NCI-H524 treated with DMSO at 0.1 percent for 48 hours (cell line): ENCODE measurements at places on chromosomes 13 and 19.

DNA sequence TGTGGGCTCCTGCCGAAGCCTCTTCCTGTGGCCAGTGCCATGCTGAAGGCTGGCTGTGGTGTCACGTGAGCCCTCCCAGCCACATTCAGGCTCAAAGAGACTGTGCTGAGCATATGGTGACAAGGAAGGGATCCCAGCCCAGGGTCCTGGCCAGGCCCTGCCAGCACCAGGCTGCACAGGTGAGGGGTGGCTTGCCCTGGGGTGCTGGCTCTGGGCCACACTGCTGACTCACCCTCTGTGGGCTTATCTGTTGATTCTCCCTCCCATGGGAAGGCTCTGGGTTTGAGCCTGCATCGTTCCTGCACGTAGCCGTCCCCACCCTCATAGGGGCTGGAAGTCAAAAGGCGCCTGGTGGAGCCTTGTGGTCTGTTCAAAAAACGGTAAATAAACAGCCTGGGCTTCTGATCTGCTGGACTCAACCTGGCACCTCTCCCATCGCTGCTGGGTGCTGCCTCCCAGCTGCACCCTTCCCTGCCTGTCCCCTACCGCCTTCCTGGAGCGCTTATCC, 31.1 kb downstream of the DNM2 start:
- DNase-seq, result no peak

GRCh38 chr19:51094696-51095279, 12.1 kb upstream of the KLK14 start:
- DNase-seq, result no peak

GRCh38 chr19:13847407-13848339, 29.3 kb upstream of the NANOS3 start:
- DNase-seq, result no peak

DNA sequence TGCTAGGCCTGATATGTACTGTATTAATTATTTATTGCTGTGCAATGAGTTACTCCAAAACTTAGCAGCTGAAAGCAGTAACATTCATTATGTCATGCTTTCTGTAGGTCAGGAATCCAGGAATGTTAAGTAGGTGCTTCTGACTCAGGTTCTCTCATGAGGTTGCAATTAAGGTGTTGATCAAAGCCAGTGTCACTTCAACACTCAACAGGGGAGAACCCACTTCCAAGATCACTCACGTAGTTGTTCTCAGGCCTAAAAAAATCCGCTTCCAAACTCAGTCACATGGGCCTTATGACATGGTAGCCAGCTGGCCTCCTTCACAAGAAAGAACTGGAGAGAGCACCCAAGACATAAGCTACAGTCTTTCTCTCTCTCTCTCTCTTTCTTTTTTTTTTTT, 211.1 kb upstream of the NBEA start:
- DNase-seq, result no peak

DNA sequence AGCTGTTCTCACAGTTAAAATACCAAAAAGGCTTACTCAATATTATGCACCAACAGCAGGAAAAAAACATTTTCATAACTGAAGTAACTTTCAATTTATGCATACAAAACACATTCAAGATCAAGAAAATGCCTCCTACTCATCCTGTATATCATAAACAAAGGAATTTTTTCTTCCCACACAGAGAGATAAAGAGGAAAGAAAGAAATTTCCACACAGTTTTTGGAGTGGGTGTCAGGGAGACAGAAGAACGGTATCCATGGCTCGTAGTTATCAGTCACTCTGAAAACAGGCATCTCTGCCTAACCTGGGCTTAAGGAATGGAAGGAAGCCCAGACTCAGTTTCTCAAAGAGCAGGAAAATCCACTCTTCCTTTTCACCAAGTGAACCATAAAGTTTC, 92.4 kb upstream of the SIAH3 start:
- no peak for DNase-seq

DNA sequence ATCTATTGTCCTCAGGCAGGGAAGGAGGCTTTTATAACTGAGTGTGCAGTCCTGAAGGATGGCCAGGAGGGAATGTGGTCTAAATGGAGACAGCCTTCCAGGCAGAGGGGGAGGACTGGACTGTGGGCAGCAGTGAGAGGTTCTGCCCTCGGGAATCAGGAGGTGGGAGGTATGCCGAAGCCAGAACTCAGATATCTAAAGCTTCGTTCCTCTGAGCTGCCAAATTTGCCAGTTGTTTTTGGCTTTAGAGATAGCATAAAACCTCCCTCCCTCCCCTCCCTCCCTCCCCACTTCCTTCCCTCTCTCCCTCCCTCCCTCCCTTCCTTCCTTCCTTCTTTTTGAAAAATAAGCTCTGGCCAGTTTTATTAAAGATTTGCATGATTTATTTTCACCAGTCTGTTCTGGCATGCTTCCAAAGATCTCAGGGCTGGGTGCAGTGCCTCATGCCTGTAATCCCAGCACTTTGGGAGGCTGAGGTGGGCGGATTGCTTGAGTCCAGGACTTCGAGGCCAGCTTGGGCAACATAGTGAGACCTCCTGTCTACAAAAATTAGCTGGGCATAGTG, 2.4 kb downstream of the MEDAG start:
- DNase-seq, result peak; percentile 24

DNA sequence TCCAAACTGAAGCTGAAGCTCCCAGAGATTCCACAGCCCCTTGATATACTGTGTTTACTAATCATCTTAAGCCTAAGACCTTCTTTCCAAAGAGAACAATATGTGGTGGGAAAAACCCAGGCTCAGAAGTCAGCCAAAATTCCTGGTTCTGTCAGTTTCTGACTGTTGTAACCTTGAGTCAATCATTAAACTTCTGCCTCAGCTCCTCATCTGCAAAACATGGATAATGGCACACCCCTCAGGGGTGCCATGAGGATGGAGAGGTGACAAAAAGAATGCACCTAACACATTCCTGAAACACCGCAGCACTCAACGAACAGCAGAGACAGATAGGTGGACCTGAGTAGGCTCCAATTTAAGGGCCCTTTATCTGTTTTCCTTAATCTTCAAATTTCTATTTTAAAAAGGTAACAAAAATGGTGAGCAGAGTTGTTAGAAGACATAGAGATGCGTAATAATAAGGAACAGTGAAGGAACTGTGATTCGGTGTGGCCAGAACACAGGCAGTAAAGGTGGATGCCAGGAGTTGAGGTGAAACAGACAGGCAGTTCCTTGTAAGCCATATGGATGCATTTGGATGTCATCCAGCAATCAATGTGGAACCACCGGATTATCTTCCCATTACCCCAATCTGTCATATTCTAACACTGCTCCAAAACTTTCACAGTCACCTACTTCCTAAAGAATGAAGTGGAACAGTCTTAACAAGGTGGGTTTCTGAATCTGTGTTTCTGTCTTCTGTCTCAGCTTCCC, 56.6 kb upstream of the DOCK9 start:
- DNase-seq, result peak; percentile 68

GRCh38 chr19:17703824-17704463, 15.3 kb upstream of the MAP1S start:
- no peak for DNase-seq

DNA sequence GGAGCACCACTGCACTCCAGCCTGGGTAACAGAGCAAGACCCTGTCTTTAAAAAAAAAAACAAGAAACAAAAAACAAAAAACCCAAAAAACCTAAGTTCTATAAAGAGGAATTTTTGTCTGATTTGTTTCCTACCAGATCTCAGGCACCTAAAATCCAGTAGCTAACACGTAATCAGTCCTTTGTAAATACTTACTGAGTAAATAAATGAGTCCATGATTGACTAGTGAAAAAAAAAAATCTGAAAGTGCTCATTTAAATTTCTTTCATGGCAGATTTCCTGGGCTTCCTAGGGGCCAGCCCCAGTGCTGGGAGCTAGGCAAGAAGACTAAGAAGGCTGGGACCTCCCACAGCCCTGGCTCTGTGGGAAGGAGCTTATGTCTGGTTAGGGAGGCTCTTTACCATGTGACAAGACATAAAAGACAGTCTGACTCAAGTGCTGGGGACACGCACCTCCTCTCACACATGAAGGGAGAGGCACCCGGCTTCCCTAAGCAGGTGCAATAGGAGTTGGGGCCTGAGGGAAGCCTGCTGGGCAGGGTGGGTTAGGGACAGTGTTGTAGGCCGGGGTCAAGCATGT, 22.5 kb downstream of the LIG1 start:
- DNase-seq, result no peak

- no peak for DNase-seq
These were observed 529 bp upstream of the ZNF418 start for GRCh38 chr19:57935731-57936130.

DNA sequence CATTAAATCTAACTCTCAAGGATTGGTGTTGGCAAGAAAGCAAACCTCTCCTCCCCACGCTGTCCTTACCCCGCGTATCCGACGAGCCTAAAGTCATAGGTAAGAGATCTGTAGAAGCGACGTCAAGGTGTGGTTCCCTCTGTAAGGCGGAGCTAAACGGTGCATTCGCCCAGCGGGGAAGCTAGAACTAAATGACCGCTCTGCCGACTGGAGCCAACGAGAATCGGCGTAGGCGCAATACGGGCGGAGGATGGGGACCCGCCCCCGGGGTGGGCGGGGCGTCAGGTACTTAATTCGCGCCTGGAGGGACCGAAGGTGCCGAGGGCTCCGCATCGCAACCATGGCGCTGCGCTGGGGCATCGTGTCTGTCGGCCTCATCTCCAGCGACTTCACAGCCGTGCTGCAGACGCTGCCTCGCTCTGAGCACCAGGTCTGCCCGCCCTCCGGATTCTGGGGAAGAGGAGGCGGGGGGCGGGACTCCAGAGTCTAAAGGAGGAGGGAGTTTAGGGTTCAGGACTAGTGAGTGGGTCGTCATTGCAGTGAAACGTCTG, at the start of gene DHDH:
Gene DHDH, plus strand, starts transcription at position 318 of the 551 bp plus-strand sequence. Its CDS starts 23 bp downstream, at position 341.
- peak; percentile 15 for DNase-seq

GRCh38 chr13:33292712-33293111, 7.2 kb upstream of the STARD13 start:
- DNase-seq, result no peak

DNA sequence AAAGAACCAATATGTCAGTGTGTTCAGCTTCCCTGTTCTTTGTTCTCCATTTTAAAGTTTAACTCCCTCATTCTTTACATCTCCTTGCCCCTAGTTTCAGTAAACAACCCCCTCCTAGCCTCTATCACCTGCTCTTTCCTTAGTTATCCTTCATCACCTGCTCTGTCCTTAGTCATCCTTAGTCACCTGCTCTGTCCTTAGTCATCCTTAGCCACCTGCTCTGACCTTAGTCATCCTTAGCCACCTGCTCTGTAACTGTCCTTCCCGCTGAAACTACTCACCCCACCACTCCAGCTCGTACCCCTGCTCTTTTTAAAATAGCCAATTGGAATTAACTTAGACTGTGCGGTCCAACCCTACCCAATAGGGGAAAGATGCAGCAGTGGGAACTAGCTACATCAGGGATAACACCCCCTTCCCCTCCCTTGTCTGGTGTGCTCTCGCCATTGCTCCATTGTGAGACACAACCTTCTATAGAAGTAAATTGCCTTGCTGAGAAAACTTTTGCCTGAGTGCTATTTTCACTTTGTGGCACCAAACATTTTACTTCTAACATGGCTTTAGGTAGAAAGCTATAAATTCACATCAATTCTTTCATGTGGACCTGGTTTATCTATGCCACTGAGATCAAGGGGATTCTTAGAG, 16.2 kb downstream of the EDNRB start:
- DNase-seq, result no peak

- DNase-seq, result peak; percentile 78
These were observed 6.2 kb downstream of the HRC start for GRCh38 chr19:49148784-49149651.

- DNase-seq, result no peak
These were observed 8.8 kb upstream of the GIPR start for GRCh38 chr19:45659096-45659729.

GRCh38 chr13:89255844-89256406, 1584.8 kb downstream of the SLITRK5 start:
- no peak for DNase-seq

GRCh38 chr19:49491804-49492572, 4.2 kb upstream of the RPS11 start:
- DNase-seq, result no peak

DNA sequence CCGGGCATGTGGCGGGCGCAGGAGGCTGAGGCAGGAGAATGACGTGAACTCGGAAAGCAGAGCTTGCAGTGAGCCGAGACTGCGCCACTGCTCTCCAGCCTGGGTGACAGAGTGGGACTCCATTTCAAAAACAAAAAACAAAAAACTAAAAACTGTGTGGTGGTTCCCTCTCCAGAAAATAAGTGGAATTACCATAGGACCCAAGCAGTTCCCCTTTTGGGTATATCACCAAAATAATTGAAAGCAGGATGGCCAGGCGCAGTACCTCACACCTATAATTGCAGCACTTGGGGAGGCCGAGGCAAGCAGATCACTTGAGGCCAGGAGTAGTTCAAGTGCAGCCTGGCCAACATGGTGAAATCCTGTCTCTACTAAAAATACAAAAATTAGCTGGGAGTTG, 15.7 kb upstream of the LDLR start:
- no peak for DNase-seq

DNA sequence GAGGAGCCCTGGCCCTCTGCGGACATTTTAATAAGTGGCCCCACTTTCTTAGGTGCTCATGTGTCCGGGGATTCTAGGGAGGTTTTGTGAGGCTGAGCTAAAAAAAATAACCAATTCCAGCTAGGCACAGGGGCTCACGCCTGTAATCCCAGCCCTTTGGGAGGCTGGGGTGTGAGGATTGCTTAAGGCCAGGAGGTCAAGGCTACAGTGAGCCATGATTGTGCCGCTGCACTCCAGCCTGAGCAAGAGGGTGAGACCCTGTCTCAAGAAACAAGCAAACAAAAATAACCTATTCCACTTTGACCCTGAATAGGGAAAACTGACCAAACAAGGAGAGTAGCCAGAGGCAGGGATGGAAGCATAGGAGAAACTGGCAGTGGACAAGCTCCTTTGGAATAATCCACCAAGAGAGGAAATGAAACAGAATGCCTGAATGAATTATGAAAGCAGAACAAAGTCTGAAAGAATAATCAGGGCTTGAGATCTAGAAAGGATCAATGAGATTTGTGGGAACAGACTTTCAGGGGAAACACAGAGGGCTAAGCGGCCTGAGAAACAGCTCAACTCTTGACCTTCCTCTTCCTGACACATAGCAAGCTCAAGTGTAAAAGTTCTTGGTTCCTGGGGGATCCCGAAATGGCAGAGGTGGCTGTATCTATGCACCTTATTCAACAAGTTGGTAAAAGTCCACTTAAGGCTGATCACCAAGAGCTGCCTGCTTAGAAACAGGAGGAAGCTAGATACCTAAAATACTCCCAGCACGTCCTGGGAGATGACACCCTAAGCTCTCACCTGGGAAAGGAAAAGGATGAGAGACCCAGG, 30.1 kb upstream of the FFAR2 start:
- DNase-seq, result no peak

DNA sequence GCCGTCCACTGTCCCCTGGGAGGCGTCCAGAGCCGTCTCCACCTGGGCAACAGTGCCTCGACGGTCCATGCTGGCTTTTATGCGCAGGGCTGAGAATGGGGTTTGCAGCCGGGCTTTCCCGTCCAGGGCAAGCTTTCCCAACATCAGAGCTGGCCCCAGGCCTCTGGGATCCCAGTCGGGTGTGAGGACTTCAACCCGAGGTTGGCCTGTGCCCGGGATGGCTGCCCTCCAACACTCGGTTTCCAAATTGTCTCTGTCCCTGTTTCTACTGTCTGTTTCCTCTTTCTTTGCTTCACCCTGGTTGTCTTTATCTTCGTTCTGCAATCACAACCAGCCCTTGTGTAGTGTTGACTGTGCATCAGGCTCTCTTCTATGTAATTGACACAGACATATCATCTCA, at the start of gene IFNL4:
Gene IFNL4, minus strand, starts transcription at position 51 of the 400 bp plus-strand sequence.
- DNase-seq, result no peak
